ENCODE measurements at places on chromosomes 5 and 9.

- H3K4me1 ChIP-seq: peaks cover 2% of the 10 kb centered on the region
- no peak for DNase-seq
- no peak overlapping the region for H3K27ac ChIP-seq
- no peaks in the 10 kb centered on the region for H3K27me3 ChIP-seq
- no peaks in the 10 kb centered on the region for H3K36me3 ChIP-seq
Observed at GRCh38 chr9:79263628-79264027, 308.1 kb upstream of the TLE4 start.

DNA sequence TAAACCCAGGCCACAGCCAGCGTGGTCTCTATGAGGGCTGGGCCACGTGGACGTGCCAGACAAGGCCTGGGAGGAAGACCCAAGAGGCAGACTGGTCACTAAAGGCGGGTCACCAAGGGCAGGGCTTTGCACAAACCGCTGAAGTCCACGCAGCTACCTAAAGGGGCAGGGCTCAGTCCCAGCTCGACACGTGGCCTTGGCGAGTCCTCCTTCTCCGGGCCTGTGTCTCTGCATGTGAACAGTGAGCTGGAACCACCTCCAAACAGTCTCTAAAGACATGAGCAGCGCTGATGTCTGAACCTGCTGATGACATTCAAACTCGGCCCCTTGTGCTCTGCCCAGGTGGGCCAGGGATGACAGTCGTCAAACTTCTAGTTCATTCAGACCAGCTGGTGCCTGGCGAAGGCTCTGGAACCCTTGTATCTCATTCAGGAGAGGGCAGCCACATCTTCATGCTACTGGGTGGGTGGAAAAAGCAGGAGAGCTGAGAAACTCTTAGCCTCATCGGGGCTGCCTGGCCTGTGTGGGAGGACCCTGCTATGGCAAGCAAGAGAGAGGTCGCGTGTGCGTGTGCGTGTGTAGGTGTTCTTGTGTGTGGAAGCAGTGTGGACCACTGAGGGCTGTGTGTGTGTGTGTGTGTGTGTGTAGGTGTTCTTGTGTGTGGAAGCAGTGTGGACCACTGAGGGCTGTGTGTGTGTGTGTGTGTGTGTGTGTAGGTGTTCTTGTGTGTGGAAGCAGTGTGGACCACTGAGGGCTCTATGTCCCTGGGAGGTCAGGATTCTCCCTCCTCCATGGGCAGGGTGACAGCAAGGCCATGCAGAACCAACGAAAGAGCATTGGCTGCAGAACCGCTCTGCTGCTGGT lies 14.1 kb upstream of the SLC25A51 start:
- peaks cover 11% of the 10 kb centered on the region for H3K4me1 ChIP-seq
- DNase-seq: no peak
- no peaks in the 10 kb centered on the region for H3K27me3 ChIP-seq
- no peak overlapping the region for H3K4me3 ChIP-seq
- H3K27ac ChIP-seq: no peak overlapping the region
- H3K36me3 ChIP-seq: peaks cover 53% of the 10 kb centered on the region

DNA sequence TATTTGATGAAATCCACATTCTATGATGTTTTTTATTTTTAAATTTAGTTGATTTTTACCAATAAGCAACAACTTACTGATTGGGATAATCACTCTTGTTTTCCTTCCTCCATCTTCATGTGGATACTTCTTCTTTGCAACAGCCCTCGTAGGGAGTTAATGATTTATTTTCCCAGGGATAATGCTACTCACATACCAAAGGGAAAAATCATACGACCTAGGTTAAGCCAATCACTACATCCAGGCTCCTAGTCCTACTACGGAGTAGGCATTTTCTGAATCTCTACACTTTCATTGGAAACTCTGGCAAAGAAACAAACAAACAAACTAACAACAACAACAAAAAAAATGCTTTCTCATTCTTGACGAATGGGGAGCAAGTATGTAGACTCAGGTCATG lies 663.4 kb downstream of the PTPRD start:
- no peaks in the 10 kb centered on the region for H3K4me1 ChIP-seq
- H3K27ac ChIP-seq: no peak overlapping the region
- H3K27me3 ChIP-seq: no peaks in the 10 kb centered on the region
- DNase-seq: no peak
- no peaks in the 10 kb centered on the region for H3K36me3 ChIP-seq
- no peak overlapping the region for H3K4me3 ChIP-seq

DNA sequence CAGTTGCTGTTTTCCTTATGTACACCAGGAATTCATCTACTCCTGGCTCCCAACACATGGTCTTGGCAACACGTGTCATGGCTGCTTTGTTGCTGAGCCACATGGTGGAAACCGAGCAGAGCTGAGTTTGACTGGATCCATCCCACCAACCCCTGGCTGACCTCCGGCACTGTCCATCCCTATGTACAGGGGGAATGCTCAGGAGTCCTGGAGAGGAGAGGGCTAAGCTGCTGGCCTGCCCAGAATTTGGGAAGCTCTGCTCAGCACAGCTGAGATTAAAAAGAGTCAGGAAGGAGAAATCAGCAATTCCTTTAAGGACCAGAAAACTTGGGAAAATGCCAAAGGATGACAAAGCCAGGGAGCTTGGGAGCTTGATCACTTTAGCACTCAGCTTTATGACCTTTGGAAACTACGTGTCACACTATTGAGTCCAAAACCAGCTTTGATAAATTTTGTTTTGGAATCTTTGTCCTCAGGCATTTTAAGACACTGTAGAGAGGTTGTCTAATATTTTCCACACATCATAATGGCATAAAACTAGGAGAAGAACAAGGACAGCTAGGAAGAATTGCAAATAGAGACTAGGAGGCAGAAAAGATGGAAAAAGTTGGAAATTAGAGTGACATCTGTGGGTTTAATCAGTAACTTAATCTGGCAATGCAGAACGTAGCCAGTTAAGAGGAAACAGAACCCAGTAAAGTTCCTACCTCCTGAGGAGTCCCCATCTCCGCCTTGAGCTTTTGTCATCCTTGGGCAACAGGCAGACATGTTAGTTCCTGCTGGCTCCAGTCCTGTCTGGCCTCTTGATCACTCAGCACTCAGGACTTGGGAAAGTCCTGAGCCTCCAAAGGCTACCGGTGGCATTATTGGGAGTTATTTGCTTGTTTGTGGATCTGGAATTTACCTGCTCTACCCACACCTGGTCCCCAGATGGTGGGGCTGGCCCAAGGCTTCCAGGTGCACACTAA lies 62.5 kb upstream of the PLPP1 start:
- H3K4me3 ChIP-seq: no peak overlapping the region
- H3K4me1 ChIP-seq: peaks cover 19% of the 10 kb centered on the region
- no peak for DNase-seq
- H3K27me3 ChIP-seq: no peaks in the 10 kb centered on the region

DNA sequence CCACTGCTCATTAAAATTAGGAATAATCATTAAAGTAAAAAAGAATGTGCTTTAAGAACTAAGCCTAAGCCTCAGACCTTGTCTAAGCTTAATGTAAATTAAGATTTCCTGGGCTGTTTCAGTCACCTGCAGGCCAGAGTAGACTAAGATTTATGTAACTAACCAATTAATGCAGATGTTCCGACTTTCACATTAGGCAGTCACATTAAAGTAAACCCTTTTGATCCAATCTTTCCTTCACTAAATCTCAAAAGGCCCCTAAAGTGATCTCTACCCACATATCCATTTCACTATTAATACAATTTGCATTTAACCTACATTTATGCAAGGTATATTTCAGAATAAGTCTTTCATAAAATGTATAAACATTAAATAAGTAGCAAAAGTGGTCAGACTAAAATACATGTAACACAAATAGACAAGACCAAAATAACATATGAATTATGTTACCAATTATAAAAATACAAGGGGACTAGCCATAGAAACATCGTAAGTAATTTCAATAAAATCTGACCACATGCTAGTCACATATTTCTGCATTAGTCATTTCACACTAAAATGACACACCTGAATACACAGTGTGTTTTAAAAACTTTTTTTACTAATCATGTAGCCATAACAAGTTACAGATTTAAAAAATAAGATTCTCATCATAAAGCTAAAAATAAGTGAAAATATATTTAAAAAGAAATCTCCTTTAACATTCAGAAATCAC lies 7.7 kb downstream of the NR3C1 start:
- H3K4me3 ChIP-seq: no peak overlapping the region
- DNase-seq: no peak
- no peaks in the 10 kb centered on the region for H3K36me3 ChIP-seq
- H3K27ac ChIP-seq: no peak overlapping the region

- peaks cover 10% of the 10 kb centered on the region for H3K36me3 ChIP-seq
- no peaks in the 10 kb centered on the region for H3K27me3 ChIP-seq
- peak; percentile 7 for DNase-seq
- no peak overlapping the region for H3K27ac ChIP-seq
- H3K4me1 ChIP-seq: no peaks in the 10 kb centered on the region
Observed at GRCh38 chr5:134626369-134627014, 6.1 kb downstream of the SAR1B start.

- H3K27ac ChIP-seq: no peak overlapping the region
- no peaks in the 10 kb centered on the region for H3K36me3 ChIP-seq
- no peaks in the 10 kb centered on the region for H3K4me1 ChIP-seq
Observed at GRCh38 chr5:153520952-153521351, 30.5 kb downstream of the GRIA1 start.

DNA sequence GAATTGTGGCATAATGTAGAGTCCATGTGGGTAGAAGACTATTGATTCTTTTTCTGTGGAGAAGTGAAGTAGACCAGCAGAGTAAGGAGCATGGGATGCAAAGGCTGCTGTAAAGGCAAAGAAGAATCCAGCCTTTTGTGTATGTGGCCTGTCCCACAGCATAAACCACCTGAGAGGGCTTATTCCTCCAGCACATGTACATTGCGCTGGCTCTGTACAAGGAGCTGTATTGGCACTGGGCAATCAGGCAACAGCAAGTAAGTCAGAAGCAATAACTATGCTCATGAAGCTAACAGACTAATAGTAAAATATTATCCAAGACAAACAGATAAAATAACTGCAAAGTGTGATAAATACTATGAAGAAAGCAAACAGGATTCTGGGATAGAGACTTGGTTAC lies 86.2 kb downstream of the LURAP1L start:
- H3K27me3 ChIP-seq: no peaks in the 10 kb centered on the region
- no peaks in the 10 kb centered on the region for H3K36me3 ChIP-seq
- no peak overlapping the region for H3K4me3 ChIP-seq
- H3K27ac ChIP-seq: no peak overlapping the region
- DNase-seq: no peak

DNA sequence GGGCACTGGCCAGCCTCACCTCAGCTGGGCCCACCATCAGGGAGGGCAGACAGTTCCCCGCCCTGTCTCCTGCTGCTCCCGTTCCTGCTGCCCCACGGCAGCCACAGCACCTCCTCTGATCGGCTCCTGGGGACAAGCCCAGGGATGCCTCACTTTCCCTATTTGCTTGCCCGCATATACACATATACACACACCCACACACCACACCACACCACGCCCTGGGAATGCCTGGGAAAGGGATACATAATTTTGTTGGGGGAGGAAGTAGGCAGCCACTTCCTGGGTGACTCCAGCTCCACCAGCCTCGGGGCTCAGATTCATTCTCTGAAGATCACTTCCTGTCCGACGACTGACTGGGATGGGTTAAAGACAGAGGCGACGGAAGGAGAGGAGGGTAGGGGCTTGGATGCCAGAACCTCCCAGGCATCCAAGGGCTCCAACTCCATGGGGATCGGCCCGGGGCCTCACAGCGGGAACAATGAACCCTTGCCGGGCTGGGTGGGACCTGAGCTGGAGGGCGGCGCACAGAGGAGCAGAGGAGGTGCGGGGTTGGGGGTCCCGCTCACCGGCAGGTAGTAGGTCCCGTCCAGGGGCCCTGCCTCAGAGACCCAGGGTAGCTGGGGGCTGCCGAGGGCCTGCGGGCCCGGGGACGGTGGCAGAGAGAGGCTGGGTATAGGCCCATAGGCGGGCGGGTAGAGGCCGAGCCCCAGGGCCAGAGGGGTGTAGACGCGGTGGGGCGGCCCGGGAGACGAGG lies 2.0 kb upstream of the MZB1 start:
- DNase-seq: no peak
- no peak overlapping the region for H3K27ac ChIP-seq
- H3K4me3 ChIP-seq: no peak overlapping the region
- no peaks in the 10 kb centered on the region for H3K36me3 ChIP-seq
- H3K4me1 ChIP-seq: peaks cover 28% of the 10 kb centered on the region

- H3K27me3 ChIP-seq: no peaks in the 10 kb centered on the region
- DNase-seq: no peak
- H3K4me1 ChIP-seq: peaks cover 8% of the 10 kb centered on the region
Observed at GRCh38 chr5:58404734-58405133, 55.2 kb downstream of the PLK2 start.

DNA sequence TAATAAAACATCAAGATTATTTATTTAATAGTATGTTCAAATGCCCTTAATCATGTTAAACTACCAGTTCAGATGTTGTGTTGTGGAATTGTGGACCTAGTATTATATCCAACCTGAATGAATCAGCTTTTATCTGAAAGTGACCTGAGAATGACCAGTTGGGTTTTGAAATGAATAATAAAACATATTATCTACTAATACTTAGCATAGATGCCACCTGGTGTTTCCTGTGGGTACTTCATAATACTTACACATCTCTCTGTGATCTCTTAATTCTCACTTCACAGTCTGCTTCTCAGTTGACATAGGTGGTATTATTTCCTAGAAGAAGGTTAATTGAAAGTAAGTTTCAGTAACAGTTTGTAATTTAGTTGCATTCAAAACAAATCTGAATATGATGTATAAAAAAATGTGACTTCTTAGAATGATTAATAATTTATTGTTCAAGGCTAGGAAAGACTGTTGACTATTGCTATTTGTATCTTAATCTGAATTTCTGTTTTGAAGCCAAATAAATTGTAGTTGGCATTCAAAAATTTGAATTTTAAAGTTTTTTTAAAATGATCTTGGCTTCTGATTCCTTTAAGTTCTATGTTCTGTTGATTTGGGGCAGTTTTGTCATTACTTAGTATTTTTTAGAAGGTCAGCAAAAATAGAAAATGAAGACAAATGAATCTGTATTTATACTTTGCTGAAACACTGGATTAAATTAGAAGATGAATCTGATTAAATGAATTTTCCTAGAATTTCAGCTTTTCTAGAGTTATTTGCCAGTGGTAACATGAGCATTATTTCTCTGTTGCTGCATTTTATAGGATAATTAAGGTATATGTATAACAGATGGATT lies 48.2 kb downstream of the KIF2A start:
- H3K4me1 ChIP-seq: no peaks in the 10 kb centered on the region
- peak; percentile 46 for DNase-seq
- H3K27me3 ChIP-seq: no peaks in the 10 kb centered on the region
- H3K36me3 ChIP-seq: peaks cover 17% of the 10 kb centered on the region
- no peak overlapping the region for H3K4me3 ChIP-seq
- H3K27ac ChIP-seq: no peak overlapping the region

GRCh38 chr5:135486131-135487036 lies 34.2 kb upstream of the TIFAB start:
- no peak overlapping the region for H3K27ac ChIP-seq
- no peak overlapping the region for H3K4me3 ChIP-seq
- H3K36me3 ChIP-seq: no peaks in the 10 kb centered on the region
- no peak for DNase-seq
- H3K27me3 ChIP-seq: peaks cover 59% of the 10 kb centered on the region
